Epithelial cell of prostate (primary cell): ENCODE measurements at places on chromosomes 5 and 9.

DNA sequence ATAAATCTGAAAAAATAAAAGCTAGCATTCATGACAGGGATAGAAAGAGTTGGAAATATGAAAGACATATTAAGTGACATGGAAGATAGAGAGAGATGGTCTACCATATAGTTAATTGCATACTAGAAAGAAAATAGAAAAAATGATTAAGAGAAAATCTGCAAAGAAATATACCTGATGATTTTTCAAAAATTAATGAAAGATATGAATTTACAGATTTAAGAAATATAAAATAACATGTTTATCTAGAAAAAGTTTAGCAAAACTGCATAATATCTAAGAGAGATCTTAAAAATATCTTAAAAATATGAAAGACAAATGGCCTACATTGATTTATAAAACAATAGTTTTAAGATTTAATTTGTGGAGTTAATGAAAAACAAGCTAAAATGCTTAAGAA lies 219.1 kb upstream of the RPS23 start:
- no peak for DNase-seq

GRCh38 chr9:14535161-14535955 lies 157.9 kb downstream of the ZDHHC21 start:
- DNase-seq, result no peak

- DNase-seq, result no peak
These were observed 26.1 kb downstream of the GFPT2 start for GRCh38 chr5:180326989-180327565.

GRCh38 chr5:168104811-168105481 lies 186.5 kb upstream of the WWC1 start:
- DNase-seq, result no peak

- no peak for DNase-seq
These were observed 15.1 kb upstream of the IGFBPL1 start for GRCh38 chr9:38439291-38439915.

DNA sequence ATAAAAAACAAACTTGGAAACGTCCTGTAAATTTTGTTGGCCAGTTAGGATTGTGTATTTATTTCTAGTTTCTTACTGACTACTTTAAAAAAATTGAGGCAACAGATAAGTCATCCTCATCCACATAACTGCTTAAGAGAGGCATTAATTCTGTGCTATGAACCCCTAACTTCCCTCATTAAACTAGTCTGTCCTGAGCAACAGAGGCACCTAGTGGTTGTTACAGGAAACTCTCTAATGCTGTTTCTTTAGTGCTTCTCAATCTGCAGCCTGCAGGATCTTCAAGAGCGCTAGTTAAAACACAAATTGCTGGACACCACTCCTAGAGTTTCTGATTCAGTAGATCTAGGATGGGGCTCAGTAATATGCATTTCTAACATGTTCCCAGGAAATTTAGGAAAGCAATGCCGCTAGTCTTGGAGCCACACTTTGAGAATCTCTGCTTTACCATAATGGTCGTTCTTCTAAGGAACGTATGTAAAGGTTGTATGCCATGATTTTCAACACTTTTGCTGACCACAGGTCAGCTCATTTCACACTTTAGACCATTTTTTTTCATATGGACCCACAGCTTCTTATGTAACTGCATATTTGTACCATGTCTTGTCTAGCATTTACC lies 410.1 kb upstream of the SMARCA2 start:
- no peak for DNase-seq

- DNase-seq, result no peak
These were observed 211.3 kb upstream of the PRR16 start for GRCh38 chr5:120252839-120253238.

DNA sequence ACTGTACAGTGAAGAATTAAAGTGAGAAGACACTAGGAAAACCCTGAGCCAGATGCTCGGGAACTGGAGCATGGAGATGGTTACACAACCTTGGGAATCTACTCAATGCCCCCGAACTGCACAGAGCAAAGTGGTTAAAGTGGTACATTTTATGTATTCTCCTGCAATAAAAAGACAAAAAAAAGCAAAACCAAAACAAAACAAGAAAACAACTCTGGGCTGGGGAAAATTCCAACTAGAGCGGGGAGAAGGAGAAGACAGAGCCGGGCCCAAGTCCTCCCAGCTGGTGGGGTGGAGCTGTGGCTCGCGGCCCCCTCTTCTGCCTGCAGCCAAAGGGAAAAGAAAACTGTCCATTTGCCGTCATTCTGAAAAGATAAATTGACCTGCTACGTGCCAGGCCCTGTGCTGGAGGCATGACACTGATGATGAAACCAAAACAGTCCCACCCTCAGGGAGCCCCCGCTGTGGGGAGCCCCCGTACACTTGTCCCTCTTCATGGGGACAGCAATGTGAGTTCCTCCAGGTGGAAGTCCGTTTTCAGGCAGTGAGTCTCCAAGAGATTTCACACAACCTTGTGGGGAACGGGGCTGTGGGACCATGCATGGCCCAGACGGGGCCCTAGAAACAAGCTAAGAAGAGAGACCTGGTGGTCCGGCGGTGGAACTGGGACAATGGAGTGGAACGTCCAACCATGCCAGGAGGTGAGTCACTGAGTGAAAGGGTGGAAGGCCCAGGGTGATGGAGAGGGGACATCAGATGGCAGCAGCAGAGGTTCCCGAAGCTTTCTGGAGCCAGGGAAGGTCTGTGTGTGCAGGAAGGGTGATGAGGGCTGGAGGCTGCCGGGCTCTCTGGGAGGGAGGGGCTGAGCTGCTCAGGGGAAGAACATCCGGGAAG lies 114.8 kb upstream of the COL5A1 start:
- DNase-seq, result no peak

DNA sequence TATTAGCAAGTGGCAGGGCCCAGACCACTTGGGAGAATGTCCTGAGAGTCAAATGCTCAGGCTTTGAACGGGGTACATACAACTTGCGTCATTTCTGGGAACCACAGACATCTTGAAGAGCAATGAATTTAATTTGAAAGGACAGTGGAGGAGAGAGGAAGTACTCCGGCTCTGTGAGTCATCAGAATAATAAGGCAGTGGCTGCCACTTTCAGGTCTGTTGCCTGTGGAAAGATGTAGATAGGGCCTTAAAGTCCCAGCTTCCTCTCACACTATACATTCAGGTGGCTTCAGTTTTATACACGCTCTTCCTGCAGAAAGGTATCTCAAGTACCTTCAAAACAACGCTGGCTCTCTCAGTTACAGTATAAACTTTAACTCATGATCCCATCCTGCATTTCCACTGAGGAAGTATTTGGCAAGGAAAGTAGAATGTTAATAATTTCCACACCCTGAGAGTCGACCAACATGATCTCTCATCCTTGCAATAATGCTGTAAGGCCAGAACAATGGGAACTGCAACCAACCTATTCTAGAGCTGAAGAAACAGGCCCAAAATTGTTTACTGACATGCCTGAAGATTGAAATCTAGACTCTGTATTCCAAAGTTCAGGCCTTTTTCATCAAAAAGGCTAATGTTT lies 6.8 kb upstream of the PRUNE2 start:
- DNase-seq, result no peak

- no peak for DNase-seq
These were observed 241.7 kb upstream of the NR4A3 start for GRCh38 chr9:99579964-99580363.

DNA sequence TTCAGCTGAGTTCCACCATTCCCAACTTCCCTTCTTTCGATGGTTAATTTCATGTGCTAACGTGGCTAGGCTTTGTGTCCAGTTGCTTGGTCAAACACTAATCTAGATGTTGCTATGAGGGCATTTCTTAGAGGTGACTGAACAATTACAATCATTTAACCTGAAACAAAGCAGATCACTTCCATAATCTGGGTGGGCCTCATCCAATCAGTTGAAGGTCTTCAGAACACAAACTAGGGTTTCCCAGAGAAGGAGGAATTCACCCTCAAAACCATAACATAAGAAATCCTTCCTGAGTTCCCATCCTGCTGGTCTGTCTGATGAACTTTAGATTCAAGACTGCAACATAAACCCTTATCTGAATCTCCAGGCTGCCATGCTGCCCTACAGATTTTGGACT lies 2381.7 kb downstream of the MAT2B start:
- DNase-seq, result no peak

GRCh38 chr9:124303762-124304161 lies 46.0 kb downstream of the NEK6 start:
- no peak for DNase-seq

- no peak for DNase-seq
These were observed 825.4 kb downstream of the SEMA5A start for GRCh38 chr5:8720506-8720905.

GRCh38 chr9:92392690-92393089 lies 11.7 kb downstream of the OGN start:
- no peak for DNase-seq

GRCh38 chr5:14440223-14440581 lies 141.4 kb upstream of the OTULINL start:
- DNase-seq, result no peak

GRCh38 chr9:121649476-121650216 lies 1.8 kb upstream of the DAB2IP start:
- DNase-seq, result no peak

- no peak for DNase-seq
These were observed 4.6 kb upstream of the TXN start for GRCh38 chr9:110260911-110261310.

DNA sequence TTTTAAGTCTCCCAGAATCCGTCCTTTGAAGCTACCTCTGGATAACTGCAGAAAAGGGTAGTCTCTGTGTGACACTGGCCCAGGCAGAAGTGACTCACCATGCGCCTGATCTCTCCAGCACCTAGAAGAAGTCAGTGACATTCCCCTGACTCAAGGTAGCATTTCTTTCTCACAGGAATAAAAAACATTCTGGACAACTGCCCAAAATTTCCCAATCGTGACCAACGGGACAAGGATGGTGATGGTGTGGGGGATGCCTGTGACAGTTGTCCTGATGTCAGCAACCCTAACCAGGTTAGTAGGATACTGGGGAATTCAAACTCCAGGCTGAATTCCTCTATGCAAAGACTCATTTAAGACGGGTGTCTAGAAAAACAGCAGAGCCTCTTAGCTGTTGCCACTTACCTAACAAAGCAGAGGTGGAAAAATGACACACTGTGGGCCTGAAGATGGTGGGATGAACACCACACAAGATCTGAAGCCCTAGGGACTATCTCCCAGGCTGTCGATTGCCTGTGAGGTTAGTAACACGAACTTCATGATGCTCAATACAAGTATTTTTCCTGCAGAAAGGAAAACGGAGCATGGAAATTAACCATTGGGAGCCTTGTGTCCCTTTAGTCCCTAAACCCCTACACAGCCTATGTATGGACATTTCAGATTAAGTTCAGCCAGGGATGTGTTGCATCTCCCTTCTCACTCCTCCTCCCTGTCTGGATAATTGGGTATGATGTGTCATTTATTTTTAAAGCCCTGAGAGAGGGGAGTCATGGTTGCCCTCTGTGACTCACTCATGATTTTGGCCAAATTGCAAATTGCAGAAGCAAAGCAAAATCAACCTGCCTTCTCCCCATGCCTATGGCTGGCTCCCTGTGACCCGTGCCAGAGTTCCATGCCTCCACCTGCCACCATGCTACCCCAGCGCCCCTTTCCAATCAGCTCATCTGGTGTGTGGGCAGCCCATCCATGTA lies 37.2 kb downstream of the THBS4 start:
- no peak for DNase-seq

DNA sequence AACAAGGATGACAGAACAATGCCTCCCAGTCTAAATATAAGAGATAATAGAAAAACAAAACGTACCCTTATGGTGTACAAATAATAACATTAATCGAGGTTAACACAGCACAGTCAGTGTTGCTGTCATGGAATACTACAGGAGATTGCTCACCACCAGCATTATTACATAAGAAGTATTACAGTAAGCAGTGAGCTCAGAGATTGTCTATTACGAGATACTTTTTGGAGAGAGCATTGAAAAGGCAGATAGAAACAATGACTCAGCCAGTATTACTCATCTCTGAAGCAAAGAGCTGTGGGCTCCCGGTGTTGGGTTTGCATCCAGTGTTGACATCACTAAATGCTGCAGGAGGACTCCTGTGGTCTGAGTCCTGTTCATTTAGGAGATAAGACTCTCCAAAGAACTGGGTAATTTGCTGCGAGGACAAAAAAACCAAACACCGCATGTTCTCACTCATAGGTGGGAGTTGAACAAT lies 191.9 kb upstream of the SEMA6A start:
- peak; percentile 72 for DNase-seq

DNA sequence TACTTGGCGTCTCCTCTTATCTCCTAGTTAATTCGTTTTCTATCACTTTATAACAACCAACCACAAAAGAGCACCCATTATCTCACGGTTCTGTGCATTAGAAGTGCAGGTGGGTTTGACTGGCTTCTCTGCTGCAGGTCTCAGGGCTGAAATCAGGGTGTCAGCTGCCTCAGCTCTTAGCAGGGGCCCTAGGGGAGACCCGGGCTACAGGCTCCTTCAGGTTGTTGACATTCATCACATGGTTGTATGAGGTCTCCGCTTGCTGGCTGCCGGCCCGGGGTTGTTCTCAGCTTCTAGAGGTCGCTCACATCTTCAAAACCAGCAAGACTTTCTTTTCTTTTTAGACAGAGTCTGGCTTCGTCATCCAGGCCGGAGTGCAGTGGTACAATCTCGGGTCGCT lies 2.9 kb upstream of the ZMYND19 start:
- DNase-seq, result no peak

- DNase-seq, result no peak
These were observed 694 bp upstream of the UAP1L1 start for GRCh38 chr9:137076636-137077009.

DNA sequence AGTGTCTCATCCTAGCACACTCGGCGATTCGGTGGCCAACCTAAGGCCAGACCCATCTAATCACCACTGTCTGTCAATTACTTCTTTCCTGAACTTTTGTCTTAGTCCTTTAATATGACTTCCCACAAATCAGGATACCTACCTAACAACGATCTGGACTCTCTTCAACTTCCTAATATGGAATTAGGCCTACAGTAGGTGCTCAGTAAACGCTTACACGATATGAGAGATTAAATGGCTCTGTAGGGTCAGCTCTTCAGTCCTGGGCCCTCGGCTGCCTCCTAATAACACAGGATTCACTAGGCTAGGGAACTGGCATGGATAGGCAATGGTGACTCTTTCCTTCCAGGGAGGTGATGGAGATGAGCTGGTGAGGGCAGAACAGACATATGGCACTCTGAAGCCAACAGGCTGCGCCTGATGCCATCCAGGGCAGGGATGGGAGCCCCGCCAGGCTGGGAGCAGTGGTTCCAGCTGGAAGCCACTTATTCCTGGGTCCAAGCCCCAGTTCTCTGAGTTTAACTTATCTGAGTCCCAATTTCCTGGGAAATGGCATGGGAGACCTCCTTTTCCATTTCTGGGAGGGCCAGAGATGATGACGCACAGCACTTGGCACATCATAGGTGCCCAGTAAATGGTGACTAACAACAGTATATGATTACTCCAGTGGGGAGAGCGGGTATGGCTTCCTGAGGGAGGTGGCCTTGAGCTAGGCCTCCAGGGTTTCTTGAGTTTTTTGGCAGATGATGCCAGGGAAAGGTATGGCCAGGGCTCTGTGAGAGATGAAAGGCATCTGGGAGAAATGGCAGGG lies 7.3 kb downstream of the PDGFRB start:
- DNase-seq, result no peak

DNA sequence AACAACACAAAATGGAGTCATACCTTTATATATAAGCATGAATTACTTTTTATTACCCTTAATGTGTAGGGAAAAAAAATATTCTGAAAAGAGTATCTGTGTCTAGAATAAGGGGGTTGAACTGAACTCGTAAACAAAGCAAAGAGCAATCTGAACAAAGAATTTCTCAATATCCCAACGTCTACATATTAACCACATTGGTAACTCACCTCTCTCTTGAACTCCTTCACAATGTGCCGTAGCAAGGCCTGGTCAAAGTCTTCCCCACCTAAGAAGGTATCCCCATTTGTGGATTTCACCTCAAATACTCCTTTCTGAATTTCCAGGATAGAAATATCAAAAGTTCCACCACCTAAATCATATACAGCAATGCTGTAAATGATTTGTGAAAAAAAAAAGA lies 8.4 kb downstream of the HSPA9 start:
- DNase-seq, result no peak
